ENCODE measurements at places on chromosomes 2 and 18. TPM values are rescaled to one million over a fixed set of nuclear protein-coding genes. Genes with fewer than 3 reads are reported as not detected.

The TBR1 gene
- total RNA-seq, result not detected

The TTN gene
- total RNA-seq, result 3.3 TPM

- H3K36me3 ChIP-seq, result no peaks in the 10 kb centered on the region
- DNase-seq, result no peak
- no peak overlapping the region for H3K4me3 ChIP-seq
- H3K4me1 ChIP-seq, result no peaks in the 10 kb centered on the region
Observed at GRCh38 chr2:200221055-200221955, 85.2 kb upstream of the SPATS2L start.

- H3K36me3 ChIP-seq, result no peaks in the 10 kb centered on the region
- no peak overlapping the region for H3K27ac ChIP-seq
- H3K4me1 ChIP-seq, result peaks cover 8% of the 10 kb centered on the region
- H3K4me3 ChIP-seq, result no peak overlapping the region
Observed at GRCh38 chr2:9990736-9991135, 39.2 kb downstream of the GRHL1 start.

- H3K27me3 ChIP-seq, result no peaks in the 10 kb centered on the region
- no peak overlapping the region for H3K4me3 ChIP-seq
- H3K36me3 ChIP-seq, result no peaks in the 10 kb centered on the region
- no peak overlapping the region for H3K27ac ChIP-seq
Observed at GRCh38 chr2:35708411-35708923, 647.1 kb upstream of the CRIM1 start.
